ENCODE measurements at places on chromosomes 6 and 20.

DNA sequence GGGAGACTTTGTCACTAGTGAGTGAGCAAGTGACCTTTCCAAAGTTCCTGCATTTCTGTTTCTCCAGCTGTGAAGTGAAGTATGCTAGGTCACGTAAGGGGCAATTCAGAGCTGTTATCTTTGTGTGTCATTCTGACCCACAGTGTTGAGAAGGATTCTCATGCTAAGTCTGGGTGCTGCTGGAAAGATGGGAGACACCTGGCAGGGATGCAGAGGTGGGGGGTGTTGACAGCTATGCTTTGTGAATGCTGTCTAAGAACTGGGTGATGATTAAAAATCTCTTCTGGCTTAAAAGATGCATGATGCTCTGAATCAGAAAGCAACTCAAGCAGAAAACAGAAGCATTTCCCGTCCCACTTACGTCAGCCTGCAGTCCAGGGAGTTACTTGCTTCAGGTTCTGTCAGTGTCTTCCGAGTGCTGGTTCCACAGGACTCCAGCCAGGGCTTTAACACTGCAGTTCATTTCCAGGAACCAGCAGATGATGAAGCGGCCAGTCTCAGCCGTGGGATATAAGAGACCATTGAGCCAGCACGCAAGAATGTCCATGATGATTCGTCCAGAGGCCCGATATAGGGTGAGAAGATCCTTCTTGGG is 30.9 kb upstream of the ASXL1 start:
- DNase-seq = no peak

DNA sequence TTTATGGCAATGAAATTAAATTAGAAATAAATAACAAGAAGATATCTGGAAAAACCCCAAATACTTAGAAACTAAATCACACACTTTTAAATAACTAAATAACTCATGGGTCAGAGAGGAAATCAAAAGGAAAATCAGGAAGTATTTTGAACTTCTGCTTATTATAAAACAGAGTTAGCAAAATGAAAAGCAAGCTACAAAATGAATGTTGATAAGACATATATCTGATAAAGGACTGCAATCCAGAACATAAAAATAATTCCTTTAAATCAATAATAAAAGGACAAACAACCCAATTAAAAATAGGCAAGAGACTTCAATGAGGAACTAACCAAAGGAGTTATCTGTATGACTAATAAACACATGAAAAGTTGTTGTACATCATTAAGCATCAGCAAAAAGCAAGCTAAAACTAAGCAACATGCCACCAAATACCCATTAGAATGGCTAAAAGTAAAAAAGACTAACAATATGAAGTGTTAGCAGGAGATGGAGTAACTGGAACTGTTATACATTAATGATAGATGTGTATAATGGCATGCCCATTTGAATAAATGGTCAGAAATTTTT is 38.9 kb upstream of the STMND1 start:
- DNase-seq = no peak

- no peak for DNase-seq
Measured at GRCh38 chr6:71879016-71879415, 7.3 kb upstream of the RIMS1 start.

DNA sequence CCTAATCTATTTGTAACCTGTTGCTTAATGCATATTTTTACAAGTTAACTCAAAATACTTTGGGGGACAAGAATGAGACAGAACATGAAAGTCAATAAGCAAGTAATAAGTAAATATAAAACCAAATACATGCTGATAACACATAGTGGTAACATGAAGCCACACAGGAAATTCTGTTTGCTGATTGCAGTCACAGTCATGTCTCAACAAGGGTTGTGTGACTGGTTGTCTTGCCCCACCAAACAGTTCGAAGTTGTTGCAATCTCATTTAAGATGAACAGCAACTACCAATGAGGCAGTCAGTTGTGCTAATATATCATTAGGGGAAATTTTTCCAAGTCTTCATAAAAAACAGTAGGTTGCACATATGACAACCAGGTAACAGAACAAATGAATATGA is 14.5 kb downstream of the CD24 start:
- DNase-seq = no peak

DNA sequence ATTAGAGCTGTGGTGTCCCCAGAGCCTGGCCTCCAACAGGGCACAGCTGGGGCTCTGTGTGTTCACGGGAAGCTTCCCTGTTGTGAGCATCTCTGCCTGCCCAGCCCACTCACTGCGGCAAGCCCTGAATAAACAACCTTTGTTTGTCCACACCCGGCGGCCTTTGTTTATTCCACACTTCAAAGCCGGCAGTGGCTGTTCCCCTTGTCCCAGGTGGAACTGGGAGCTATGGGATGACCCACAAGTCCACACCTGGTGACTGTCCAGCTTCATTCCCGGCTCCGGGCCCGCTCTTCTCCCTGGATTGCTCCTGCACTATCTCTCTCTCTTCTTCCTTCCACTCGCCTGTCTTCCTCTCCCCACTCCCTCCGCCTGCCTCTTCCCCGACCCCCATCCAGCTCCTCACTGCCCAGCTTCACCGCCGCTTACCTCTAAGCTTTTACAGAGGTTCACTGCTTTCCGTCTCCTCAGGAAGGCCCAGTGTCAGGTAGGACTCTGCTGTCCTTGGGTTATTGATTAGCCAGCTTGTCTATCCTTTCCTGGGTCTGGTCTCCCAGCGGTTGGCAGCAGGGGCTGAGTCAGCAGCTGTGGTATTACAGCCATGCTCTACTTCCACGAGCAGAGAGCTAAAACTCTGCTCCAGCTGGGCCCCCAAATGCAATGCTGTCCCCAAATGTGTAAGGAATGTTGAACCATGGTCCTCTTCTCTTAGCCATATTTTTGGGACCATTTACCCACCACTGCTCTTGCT is 17.8 kb downstream of the DACT2 start:
- DNase-seq = no peak

DNA sequence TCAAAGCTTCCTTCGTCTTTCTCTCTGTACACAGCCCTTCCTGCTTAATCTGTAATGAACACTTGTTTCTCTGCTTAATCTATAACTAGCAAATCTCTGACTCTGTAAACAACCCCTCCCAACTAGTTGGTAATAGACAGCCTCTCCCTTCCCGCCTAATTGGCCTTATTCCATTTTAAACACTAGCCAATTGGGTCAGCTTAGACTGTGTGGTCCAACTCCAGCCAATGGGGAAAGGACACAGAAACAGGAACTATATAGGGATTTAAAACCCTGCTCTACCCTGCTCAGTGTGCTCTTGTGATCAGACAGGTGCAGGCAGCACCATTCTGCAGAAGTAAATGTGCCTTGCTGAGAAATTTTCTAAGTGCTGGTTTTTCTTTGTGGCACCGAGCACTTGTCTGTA is 18.5 kb downstream of the CHD6 start:
- DNase-seq = no peak

DNA sequence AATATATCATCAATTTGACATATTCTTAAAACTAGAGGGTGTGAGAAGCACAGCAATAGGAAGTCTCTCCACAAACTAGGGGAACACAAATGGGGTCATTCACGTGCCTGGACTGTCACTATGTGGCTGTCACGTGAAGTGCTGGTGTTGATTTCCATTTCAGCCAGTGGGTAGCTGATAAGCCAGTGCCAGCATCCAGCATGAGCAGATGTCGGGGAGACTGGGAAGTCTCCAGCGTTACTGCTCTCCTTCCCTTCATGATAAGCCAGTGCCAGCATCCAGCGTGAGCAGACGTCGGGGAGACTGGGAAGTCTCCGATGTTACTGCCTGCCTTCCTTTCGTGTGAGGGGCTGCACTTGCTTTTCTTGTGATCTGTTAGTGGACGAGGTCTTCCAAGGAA is 5.6 kb upstream of the SLC17A9 start:
- no peak for DNase-seq

DNA sequence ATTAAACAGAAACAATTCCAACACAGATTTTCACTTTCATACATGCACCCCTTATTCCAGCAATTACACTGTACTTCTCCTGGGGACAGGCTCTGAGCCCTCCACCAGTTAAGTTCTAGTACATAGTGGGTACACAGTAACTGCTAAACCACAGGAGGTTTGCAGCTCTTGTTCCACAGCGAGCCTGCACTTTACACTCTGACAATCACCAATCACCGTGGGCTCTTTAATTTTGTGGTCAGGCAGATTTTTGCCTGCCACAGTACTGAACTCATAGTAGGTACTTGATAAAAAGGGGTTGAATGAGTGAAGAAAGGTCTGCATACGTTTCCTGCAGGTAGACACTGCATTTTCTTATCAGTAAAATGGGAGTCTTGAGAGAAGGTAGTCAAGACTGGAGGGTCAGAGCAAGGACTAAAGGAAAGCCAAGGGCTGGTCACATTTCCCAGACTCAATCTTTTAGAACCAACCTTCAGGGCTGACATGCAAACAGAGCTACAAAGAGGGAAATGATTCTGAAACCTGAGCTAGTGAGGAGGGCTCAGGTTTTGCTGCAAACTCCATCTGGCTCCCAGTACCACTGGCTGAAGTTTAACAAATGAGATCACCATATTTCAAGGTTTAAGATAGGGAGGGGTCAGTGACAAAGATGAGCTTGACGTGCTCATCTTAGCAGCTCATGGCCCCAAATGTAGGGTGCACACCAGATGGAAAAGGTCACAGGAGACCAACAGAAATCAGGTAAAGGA is 404.6 kb downstream of the BTBD9 start:
- no peak for DNase-seq

- DNase-seq = no peak
Measured at GRCh38 chr20:48904566-48905296, 16.8 kb upstream of the ARFGEF2 start.

DNA sequence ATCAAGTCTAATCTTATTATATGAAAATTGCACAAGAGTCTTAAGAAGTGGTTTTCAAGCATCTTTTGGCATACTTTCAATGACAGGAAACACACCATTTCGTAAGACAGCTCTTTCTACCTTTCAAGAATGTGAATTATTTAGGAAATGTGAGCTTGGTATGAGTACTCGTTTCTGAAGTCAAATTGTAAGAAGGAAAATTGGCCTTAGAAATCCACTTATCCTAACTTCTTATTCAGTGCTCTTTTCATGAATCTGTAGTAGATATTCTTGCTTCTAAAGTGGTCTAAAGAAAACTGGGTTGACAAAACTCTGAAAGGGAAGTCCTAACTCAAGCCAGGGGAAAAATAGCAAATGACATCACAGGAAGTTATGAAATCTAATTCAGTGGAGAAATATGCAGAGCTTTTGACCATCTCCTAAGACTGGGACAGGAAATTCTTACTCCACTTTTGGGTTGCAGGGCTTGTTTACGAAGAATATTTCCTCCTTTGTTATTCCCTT is 38.5 kb upstream of the OGFRL1 start:
- DNase-seq = peak; percentile 68

- DNase-seq = peak; percentile 93
Measured at GRCh38 chr20:59010995-59011873, 4.2 kb upstream of the CTSZ start.

- no peak for DNase-seq
Measured at GRCh38 chr20:10308652-10309051, 90.0 kb downstream of the SNAP25 start.

Measured in pulmonary artery endothelial cell (primary cell).